Activated naive CD4-positive, alpha-beta T cell (primary cell): ENCODE measurements at places on chromosomes 16 and 17.

DNA sequence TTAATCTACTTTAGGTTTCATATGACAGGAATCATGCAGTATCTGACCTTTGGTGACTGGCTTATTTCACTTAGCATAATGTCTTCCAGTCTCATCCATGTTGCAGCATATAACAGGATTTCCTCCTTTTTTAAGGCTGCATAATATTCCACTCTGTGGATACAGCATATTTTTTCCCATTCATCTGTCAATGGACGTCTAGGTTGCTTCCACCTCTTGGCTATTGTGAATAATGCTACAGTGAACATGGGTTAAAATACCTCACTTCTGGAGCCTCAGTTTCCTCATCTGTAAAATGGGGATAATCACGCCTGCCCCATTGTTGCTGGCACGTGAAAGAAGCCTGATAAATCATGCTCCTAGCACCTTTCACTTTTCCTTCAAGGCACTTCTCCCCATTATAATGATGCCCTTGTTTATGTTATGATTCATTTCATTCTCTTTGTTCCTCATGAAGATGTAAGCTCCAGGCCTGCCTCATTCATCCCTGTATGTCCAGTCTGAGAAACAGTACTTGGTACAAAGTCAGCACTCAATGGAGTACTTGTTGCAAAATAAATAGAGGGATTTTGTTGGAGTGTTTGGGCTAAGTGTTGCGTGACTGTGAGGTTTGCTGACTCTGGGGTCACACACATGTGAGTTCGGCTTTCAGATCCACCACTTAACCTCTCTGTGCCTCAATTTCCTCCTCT is 59.6 kb downstream of the ABAT start:
- DNase-seq: no peak

- DNase-seq: no peak
These were observed 295.1 kb upstream of the SOX9 start for GRCh38 chr17:71825687-71826086.

GRCh38 chr16:82031116-82032084 is 3.7 kb upstream of the HSD17B2 start:
- DNase-seq: no peak

DNA sequence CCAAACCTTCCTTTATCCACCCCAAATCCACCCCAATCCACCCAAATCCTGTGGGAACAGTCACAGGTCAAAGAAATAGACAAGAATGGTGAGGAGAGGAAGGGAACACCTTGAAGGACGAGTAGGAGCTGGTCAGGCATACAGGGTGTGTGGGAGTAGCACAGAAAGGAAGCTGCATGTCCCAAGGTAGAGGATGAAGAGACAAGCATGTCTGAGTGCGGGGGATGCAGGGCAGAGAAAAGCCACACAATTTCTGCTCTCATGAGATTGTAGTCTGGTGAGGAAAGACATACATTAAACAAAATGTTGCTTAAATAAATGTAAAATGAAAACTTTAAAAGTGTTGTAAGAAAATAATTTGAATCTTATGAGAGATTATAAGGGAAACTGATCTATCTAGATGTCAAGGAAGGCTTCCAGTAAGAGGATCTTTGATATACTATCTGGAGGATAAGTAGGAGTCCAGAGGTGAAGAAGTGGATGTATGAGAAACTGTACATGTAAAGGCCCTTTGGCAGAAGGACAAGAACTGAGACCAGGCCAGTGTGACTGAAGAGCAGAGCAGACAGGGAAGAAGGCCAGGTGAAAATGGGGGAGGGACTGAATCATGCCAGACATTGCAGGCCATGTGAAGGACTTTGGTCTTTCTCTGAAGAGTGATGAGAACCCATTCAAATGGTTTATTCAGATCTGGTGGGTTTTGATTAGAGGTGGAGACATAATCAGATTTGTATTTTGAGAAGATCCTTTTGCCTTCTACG is 18.6 kb downstream of the TMEM98 start:
- no peak for DNase-seq

GRCh38 chr17:81058263-81058871 is 23.4 kb downstream of the BAIAP2 start:
- DNase-seq: no peak

GRCh38 chr16:86854626-86855294 is 276.4 kb downstream of the FOXL1 start:
- no peak for DNase-seq

GRCh38 chr17:76689859-76690258 is 20.9 kb downstream of the MXRA7 start:
- DNase-seq: no peak

GRCh38 chr17:53273126-53273525 is 549.6 kb upstream of the KIF2B start:
- DNase-seq: no peak

DNA sequence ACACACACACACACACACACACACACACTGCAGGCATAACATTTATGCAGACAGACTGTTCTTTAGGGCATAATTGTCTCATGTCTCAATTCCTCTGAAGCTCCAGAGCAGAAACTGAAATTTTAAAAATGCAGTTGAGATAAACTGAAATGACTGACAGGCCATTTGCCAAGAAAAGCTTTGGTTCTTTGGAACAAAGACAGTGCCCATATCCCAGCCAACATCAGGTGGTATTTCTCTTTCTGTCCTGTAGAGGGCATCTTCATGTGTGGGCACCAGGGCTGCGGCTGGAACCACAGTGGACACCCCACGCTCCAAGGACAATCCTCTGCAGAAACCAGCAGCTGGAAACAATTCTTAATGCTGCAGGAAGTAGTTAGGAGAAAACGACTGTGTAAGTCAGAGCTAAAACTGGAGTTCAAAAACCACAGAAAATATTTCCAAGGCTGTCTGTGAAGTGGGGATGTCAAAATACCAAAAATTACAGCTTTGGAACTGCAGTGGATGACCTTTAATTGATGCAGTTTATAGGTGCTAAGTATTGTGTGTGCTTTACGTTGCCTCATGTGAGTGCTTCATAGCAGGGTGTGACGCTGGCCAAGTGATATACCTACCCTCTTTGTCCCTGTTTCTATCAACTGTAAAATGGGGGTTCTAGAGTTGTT is 10.6 kb upstream of the MEFV start:
- no peak for DNase-seq

DNA sequence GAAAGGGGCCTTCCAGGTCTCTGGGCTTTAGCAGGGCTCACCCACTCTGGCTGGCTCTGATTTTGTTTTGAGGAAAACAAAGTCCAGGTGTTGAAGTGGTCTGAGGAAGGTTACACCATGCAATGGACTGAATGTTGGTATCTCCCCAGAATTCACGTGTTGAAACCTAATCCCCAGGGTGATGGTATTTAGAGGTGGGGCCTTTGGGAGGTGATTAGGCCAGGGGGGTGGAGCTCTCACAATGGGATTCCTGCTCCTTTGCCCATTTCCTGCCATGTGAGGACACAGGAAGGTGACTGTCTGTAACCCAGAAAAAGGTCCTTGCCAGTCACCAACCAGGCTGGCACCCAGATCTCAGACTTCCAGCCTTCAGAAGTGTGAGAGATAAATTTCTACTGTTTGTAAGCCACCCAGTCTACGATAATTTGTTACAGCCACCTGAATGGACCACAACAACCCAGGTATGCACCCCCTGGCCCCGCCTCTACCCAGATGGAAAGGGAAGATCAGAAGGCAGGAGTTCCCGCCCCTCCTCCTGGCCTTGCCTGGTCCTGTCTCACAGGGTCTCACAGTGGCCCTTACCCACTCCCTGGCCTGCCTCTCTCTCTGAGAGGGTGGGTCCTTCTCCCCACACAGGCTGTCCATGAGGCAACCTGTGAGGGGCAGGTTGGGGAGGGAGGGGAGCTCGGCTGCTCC is 32.0 kb downstream of the LRRC75A start:
- no peak for DNase-seq

GRCh38 chr17:17929655-17930380 is 42.4 kb downstream of the TOM1L2 start:
- no peak for DNase-seq

- no peak for DNase-seq
These were observed 484.3 kb upstream of the EEF2KMT start for GRCh38 chr16:5581908-5582307.
